Smooth muscle cell of the umbilical artery (primary cell): ENCODE measurements at places on chromosomes 13 and 19. TPM values are rescaled to one million over a fixed set of nuclear protein-coding genes. Genes with fewer than 3 reads are reported as not detected.

NLRP5 gene
- total RNA-seq: not detected in 2 replicates

GIPR gene
- total RNA-seq: under 0.01 TPM in 1 of 2 replicates, not detected in the other

ZGLP1 gene
- 0.59 and 1.1 TPM in 2 replicates for total RNA-seq

TMPRSS9 gene
- not detected in 2 replicates for total RNA-seq

SDHAF1 gene
- total RNA-seq: 8.1 and 11.9 TPM in 2 replicates

PNMA8B gene
- 0.60 and 1.2 TPM in 2 replicates for total RNA-seq

MCEMP1 gene
- not detected in 2 replicates for total RNA-seq

KCTD12 gene
- 22.1 and 29.4 TPM in 2 replicates for total RNA-seq

PALM gene
- 0.28 and 0.89 TPM in 2 replicates for total RNA-seq

AMER2 gene
- total RNA-seq: not detected in 2 replicates

TUBB4A gene
- 0.60 TPM in 1 of 2 replicates, not detected in the other for total RNA-seq

FAM216B gene
- total RNA-seq: not detected in 2 replicates

ZNF865 gene
- total RNA-seq: 2.1 and 3.3 TPM in 2 replicates

FFAR1 gene
- total RNA-seq: not detected in 2 replicates

DENND1C gene
- not detected in 2 replicates for total RNA-seq

FUT2 gene
- total RNA-seq: not detected in 2 replicates

FOXA3 gene
- total RNA-seq: not detected in 2 replicates

NUDT19 gene
- total RNA-seq: 4.5 and 7.8 TPM in 2 replicates

ZIC5 gene
- total RNA-seq: not detected in 2 replicates

GRIK5 gene
- under 0.01 and 0.09 TPM in 2 replicates for total RNA-seq

SYCN gene
- not detected in 2 replicates for total RNA-seq

SMAD9 gene
- 4.1 and 5.9 TPM in 2 replicates for total RNA-seq

CBLC gene
- not detected in 2 replicates for total RNA-seq

ZIM2 gene
- total RNA-seq: not detected in 2 replicates

MEIOSIN gene
- total RNA-seq: not detected in 2 replicates

ZNF667 gene
- total RNA-seq: 9.2 and 10.0 TPM in 2 replicates

GGACT gene
- total RNA-seq: 3.0 and 5.3 TPM in 2 replicates

SLC10A2 gene
- not detected in 2 replicates for total RNA-seq

EXOC3L2 gene
- total RNA-seq: 0.05 TPM in 1 of 2 replicates, not detected in the other

AXL gene
- total RNA-seq: 118 and 345 TPM in 2 replicates

ZNF98 gene
- not detected in 2 replicates for total RNA-seq

SYT3 gene
- 0.14 and 0.59 TPM in 2 replicates for total RNA-seq

PRKCG gene
- 0.30 TPM in 1 of 2 replicates, not detected in the other for total RNA-seq

ATP12A gene
- total RNA-seq: not detected in 2 replicates

TMEM38A gene
- total RNA-seq: 1.0 and 2.1 TPM in 2 replicates

ACP5 gene
- total RNA-seq: 0.59 TPM in 1 of 2 replicates, not detected in the other

SLC7A10 gene
- not detected in 2 replicates for total RNA-seq

CD177 gene
- total RNA-seq: not detected in 2 replicates

NUP58 gene
- total RNA-seq: 64.7 and 105 TPM in 2 replicates

SOX1 gene
- total RNA-seq: not detected in 2 replicates

FGF21 gene
- total RNA-seq: not detected in 2 replicates

SPATA13 gene
- 8.2 and 9.2 TPM in 2 replicates for total RNA-seq

LILRB5 gene
- total RNA-seq: not detected in 2 replicates

MATK gene
- total RNA-seq: not detected in 2 replicates

ZNF560 gene
- total RNA-seq: 1.5 and 5.8 TPM in 2 replicates

ZNF66 gene
- 0.59 and 1.8 TPM in 2 replicates for total RNA-seq

DLL3 gene
- under 0.01 and 0.32 TPM in 2 replicates for total RNA-seq

DPY19L3 gene
- 27.9 and 43.6 TPM in 2 replicates for total RNA-seq

PTH2 gene
- not detected in 2 replicates for total RNA-seq

ACP7 gene
- under 0.01 and 0.65 TPM in 2 replicates for total RNA-seq

IZUMO2 gene
- not detected in 2 replicates for total RNA-seq

FBN3 gene
- total RNA-seq: not detected in 2 replicates

CDX2 gene
- not detected in 2 replicates for total RNA-seq

FAAP24 gene
- total RNA-seq: 0.89 and 1.3 TPM in 2 replicates

KLK3 gene
- not detected in 2 replicates for total RNA-seq

RGL3 gene
- 0.30 TPM in 1 of 2 replicates, not detected in the other for total RNA-seq

FLT1 gene
- total RNA-seq: 194 and 211 TPM in 2 replicates

CERS1 gene
- total RNA-seq: 2.3 and 2.7 TPM in 2 replicates
